Stimulated activated CD8-positive, alpha-beta memory T cell treated with anti-CD3 and anti-CD28 coated beads, Interleukin-4, amount 100 ng/mL, for 1 hour (primary cell): ENCODE measurements at places on chromosomes 7 and 10.

GRCh38 chr7:13628239-13629001 is 361.0 kb downstream of the ETV1 start:
- no peak for DNase-seq

DNA sequence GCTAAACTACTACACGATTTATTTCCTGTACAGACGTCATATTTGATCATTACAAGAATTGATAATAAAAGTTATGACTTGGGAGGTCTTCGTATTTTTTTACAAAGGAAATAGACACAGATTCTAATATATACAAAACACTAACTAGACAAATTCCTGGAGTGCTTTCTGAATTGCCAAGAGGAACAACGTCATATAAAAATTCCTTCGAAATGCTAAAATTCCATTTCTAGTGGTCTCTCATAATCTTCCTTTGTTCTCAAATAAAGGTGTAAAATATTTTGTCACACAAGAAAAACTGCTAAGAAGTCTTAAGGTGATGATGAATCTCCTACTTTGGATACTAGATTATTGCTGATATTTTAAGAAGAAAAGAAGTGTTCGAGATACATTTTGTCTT is 85.4 kb downstream of the CDK6 start:
- no peak for DNase-seq

DNA sequence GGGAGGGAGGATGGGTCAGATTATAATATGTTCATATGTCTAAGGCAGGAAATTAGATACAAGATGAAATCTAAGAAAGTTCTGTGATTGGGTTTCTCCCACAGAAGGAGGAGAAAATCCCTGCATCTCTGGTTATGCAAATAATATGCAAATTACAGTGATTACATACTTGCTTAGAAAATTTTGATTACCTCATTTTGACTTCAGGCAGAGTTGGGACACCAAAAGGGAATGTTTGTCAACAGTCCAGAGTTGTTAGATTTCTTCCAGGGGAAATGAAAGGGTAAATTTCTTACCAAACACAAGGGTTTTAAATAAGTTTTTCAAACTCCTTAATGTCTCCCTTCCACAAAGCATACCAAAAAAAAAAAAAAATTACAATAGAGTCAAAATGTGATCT is 101.4 kb upstream of the STEAP1B start:
- no peak for DNase-seq

GRCh38 chr10:59957975-59958374 is 51.6 kb upstream of the CCDC6 start:
- DNase-seq, result no peak

- no peak for DNase-seq
Observed at GRCh38 chr10:131860311-131860710, 40.5 kb upstream of the PPP2R2D start.

- DNase-seq, result no peak
Observed at GRCh38 chr10:116742367-116743265, at the start of gene HSPA12A. HSPA12A (minus strand) TSS chr10:116742566; CDS start chr10:116742469, 97 bp downstream.

DNA sequence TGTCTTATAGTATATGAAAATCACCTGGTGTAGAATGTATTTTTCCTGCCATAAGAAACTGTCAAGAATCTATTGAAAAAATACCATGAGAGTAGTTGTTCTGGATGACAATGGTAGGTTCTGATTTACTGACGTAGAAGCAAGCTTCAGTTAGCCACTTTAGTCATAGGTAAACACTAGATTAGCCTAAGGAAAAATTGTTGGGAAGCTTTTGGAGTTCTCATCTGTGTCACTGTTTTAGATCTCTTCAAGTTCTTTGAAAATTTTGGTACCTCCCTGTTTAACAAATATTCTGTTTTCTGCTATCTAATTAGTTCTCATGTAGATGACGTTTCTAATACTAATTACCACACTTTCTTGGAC is 131.8 kb downstream of the ADK start:
- no peak for DNase-seq

DNA sequence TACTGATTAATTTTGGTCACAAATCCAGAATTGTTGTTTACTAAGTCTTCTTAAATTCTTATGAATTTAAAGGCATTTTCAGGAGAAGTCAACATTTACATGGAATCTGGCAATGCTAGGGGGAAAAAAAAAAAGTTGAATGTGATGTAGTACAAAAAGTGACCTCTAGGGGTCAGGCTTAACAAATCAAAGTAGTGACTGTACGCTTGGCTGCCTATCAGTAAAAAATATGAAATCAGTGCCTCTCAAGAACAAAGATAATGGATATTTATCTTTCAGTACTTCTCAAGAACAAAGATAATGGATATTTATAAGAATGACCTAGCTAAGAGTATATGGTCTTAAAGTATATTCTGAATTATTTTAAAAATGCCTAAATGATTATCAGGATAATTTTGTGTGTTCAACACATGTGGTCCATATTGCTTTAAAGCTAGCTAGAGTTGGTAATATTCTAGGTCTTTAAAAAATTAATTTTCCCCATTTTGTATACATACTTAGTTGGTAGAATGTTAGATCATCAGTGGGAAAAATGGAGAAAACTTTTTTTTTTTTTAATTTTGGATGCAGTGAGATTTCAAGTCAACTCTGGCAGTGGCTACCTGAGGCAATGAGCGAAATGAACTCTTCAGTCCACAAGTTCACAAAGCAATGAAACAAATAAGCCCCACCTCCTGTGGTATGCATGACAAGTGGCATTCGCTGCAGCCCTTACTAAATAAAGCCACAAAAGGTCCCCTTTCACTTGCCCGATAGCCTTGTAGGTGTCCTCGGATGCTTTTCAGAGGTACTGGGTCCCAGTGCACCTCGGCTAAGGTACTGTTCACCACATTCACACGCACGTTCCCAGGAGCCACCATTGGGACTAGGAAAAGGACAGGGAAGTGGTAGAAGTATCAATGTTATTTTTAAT is 51.2 kb upstream of the LAMB4 start:
- DNase-seq, result no peak

DNA sequence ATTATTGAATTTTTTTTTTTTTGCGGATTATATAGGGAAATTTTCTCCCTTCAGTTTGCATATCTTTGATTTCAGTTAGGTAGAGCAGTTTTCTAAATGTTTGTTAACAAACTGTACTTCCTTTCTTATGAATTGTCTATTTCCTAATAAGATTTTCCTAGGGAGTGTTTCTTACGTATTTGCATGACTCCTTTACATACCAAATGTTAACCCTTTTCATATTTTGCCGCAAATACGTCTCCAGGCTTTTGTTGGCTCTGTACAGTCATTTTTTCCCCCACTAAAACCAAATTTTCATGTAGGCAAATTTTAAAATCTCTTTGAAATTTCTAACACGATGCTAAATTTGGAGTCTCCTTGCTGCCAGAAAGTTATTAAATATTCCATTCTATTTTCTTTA is 1.9 kb upstream of the FRAT2 start:
- no peak for DNase-seq

DNA sequence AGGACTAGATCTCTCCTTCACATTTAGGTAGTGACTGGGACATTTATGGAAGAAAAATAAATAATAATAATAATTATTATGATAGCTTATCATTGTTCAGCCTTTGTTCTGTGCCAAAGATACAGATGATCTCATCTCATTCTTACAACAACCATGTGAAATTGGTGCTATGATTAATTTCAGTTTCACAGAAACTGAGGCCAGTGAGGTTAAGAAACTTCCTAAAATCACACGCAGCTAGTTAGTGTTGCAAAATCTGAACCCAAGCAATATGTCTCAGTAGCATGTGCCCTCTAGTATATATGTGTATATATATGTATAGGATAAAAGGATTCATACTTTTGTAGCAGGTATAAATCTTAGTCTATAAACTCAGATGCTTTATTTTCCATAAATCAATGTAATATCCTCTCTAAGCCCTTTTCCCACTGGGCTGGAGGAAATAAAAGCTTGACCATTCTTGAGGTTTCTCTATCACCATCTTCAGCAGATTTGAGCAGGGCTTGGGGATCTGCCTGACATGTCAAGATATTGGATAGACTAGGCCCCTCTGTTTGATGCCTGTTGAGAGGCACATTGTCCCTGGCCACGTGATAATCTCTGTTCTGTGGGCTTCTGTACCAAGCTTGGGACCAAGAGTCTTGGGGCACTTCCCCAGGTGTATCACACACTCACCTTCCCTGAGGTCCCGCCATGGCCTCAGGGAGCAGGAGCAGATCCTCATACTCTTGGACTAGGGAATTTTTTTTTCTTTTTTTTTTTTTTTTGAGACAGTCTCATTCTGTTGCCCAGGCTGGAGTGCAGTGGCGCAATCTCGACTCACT is 172.6 kb upstream of the NRP1 start:
- no peak for DNase-seq

DNA sequence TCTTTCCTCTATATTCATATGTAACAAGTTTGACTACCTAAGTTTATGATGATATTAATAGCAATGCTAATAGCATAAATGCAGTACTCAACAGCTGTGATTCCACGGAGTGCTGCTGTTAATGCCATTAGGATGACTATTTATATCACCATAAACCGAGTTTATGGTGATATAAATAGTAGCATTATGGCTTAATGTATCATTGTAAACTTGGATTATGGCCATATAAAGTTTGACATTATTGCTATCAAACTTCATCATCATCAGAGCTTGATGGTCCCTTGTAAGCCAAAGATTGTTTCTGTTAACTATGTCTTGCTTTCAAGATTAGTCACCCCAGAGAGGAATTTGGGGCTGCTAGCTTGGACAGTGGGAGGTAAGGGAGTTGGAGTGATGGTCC is 612.4 kb upstream of the C7orf33 start:
- no peak for DNase-seq

- no peak for DNase-seq
Observed at GRCh38 chr7:131835141-131835540, 278.7 kb upstream of the PODXL start.

DNA sequence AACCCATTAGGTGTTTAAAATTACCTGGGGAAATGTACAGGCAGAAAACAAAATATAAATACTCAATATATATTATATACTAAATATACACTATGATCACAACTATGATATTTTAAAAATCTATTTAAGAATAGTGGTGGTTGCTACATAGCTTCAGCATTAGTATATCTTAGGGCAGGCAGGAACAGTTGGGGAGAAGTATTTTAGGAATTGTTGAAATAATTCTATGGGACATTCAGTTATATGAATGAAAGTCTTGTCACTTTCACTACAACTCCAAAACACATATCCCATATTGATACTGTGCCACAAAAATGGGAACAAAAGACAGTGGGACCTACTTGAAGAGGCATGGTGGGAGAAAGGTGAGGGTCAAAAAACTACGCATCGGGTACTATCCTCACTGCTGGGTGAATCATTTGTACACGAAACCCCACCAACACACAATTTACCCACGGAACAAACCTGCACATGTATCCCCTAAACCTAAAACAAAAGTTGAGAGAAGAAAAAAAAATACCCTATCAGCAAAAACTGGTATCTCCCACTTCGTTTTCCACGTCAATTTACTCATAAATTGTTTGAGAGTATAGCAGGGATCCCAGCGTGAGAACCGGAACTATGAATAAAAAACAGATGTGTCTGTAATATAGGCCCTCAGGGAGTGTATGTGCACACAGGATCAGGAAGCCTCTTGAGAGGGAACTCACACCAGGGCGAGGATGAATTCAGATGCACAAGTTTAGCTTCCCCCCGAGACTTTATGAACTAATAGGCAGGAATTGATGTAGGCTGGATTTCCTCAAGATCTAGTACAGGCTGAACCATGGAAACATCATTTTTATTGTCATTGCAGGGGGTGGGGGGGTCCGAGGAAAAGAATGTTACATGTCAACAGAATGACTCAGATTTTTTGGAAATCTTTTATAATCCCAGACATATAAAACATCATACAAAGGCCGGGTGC is 16.2 kb downstream of the SLC16A12 start:
- DNase-seq, result no peak

DNA sequence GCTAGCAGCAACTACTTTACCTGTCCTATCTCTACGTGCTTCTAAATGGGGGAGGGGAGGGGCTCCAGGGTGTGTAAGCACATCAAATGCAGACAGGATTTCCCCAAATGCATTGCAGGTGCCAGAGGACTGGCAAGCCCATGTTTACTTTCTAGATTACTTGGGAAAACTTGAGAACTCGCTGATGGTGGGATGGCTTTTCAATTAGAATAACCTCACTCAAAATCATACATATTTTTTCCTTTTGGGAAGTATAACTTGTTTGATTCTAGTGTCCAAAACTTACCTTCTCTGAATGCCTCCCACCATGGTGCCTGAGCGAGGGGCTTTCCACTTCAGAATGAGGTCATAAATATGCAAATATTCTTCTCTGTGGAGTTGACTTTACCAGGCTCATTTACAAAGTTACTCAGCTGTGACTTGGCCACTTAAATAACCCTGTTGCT is 191.3 kb upstream of the RHOBTB1 start:
- DNase-seq, result no peak

DNA sequence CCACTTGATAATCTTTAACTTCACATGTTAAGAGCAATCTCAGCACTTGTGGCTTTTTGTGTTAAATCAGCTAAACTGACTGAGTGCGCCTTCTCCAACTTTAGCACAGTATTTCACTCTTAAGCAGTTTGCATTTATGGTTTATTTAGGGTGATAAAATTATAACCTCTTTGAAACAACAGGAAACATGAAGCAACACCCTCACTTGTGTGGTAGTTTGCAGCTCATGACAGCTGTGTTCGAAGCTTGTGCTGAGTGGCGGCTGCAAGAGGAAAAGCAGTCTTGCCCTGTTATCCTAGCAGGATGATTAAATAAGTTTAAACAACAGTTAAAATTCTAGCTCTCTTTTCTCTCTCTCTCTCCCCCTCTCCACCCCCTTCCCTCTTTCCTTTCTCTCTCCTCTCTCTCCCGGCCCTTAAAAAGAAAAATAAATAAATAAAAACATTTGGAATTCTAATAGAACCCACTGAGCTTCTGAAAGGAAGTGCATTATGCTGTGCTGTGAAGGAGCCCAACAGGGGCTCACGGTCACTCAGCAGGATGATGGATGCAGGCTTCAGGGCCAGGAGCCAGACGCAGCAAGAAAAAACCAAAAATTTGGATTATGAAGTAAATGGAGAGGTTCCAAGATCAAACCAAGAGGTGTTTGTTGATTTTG is 25.2 kb downstream of the OGDH start:
- DNase-seq, result no peak

DNA sequence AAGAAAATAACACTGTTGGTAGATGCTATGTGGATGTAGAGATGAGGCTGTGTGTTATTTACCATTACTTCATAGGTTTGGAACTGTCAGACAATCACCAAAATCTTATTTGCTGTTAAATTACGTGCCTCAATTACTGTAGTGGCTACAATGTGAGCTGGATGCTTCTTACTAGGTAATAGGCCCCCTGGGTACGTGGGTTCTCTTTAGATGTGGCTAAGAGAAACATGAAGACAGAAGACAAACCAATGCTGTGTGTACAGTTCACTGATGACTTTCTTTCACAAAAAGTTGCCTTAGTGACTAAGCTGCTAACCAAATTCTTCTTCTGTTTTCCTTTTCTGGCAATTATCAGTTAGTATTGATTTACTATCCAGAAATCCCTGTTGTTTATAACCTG is 144.6 kb downstream of the SEMA3E start:
- no peak for DNase-seq
